ENCODE measurements at places on chromosomes 4 and X.

DNA sequence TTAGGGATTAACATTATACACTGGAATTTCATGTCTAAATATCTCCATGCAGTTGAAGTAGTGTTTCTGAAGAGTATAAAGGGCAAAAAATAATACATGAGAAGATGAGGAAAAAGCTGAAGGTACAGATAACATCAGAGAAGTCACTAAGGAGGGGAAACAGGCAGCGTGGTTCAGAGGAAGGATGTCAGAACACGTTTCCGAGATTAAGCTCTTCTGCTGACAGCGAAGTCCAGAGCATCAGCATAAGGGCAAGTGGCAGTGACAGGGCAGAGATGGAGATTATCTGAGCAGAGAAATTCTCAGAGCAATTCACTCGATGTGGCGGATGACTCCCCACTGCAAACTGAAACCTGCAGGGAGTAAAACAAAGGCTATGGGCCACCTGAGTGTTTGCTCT, 443.2 kb upstream of the FRG1 start:
- DNase-seq, result no peak

- no peak for DNase-seq
Observed at GRCh38 chrX:148229801-148230303, 248.7 kb downstream of the FMR1NB start.

- no peak for DNase-seq
Observed at GRCh38 chrX:109840585-109840984, 107.5 kb upstream of the ACSL4 start.

GRCh38 chr4:1718095-1718850, 2.9 kb downstream of the TMEM129 start:
- no peak for DNase-seq

GRCh38 chr4:146506272-146506671, 15.5 kb downstream of the SLC10A7 start:
- DNase-seq, result no peak

GRCh38 chr4:10017037-10017893, 4.0 kb downstream of the SLC2A9 start:
- no peak for DNase-seq

GRCh38 chr4:6327220-6327917, 57.7 kb downstream of the WFS1 start:
- DNase-seq, result peak; percentile 58

DNA sequence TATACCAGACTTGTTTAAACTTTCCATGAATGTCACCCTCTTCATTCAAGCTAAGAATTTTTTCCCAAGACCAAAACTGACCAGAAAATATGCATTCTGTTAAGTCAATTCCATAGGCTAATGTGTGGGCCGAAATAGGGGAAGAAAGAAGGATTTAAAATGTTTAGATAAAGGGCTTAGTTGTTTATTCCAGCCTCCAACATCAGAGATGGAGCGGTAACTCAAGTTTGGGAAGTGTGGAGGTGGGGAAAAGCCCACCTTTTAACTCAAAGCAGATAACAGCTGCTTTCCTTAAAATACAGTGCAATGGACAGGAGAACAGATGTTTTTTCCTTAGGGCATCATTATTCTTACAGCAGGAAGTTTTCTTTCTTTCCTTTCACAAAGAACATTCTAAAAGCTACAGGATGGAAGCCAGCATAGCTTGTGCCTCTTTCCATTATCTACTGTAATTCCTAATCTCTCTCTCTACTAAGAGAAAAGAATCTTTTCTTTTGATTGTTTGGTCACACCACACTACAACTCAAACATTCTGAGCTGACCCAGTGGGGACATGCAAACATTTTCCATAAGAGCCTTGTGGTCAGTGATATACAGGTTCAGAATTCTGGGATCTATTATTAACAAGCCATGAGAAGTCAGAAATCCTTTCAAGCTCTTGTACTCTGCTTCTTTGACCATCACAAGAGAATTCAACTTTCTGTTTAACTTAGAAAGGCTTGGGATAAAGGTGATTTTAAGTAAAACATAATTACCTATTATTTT, 101.6 kb downstream of the PDE5A start:
- no peak for DNase-seq

GRCh38 chr4:150250998-150251651, 172.9 kb downstream of the DCLK2 start:
- no peak for DNase-seq

- peak; percentile 3 for DNase-seq
Observed at GRCh38 chr4:71732706-71733105, 51.2 kb downstream of the GC start.

- no peak for DNase-seq
Observed at GRCh38 chrX:21373637-21374162, 518 bp upstream of the CNKSR2 start.

- no peak for DNase-seq
Observed at GRCh38 chrX:147403040-147403439, 508.7 kb upstream of the FMR1 start.

GRCh38 chr4:141130947-141131605, 2.2 kb downstream of the RNF150 start:
- DNase-seq, result no peak

GRCh38 chr4:40553995-40554394, 75.7 kb downstream of the RBM47 start:
- DNase-seq, result no peak

GRCh38 chr4:95085124-95085833, 327.5 kb downstream of the BMPR1B start:
- DNase-seq, result no peak

Data from NCI-H1930 (cell line).